Stimulated activated memory B cell treated with anti-CD40 and anti-IgM and Interleukin-4, amounts not matched to agents 10 μg/mL and 1 μg/mL and 100 μg/mL, for 72 hours (primary cell): ENCODE measurements at places on chromosomes 13 and 19.

- ATAC-seq = no peak
Measured at GRCh38 chr19:41449865-41450178, 6.9 kb downstream of the ERICH4 start.

DNA sequence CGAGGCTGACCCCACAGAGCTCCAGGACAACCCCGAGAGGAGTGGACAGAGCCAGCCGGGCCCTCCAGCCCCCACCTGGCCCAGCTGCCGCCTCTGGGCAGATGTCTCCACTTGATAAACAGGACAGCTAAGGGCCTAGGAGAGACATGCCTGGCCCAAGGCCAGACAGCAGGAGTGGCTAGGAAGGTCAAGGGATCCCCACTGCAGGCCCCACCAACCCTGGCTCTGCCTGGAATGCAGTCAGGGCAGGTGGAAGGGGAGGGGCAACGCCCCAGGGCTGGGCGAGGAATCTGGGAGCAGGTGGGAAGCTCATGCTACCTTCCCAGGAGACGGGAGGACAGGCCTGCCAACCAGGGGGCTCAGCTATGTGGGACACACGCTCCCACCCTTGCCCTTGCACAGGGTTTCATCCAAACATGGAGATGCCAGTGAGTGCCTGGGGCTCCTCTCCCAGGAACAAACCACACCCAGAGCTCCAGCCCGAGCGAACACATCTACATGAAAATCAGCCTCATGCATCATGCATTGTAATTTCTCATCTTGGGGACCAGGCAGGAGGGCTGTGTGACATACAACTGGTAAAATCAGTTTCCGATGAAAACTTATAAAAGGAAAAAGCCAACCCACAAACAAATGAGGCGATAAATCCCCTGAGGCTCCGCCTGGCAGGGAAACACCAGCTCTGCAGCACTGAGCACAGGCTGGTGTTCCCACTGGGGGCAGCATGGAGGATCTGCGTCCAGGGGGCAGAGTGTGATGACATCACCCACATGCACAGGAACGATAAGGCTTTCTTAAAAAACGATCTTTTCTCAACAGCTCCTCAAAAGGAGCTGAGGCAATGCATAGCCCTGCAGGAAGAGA lies 25.0 kb downstream of the SH3GL1 start:
- ATAC-seq = peak; percentile 84

DNA sequence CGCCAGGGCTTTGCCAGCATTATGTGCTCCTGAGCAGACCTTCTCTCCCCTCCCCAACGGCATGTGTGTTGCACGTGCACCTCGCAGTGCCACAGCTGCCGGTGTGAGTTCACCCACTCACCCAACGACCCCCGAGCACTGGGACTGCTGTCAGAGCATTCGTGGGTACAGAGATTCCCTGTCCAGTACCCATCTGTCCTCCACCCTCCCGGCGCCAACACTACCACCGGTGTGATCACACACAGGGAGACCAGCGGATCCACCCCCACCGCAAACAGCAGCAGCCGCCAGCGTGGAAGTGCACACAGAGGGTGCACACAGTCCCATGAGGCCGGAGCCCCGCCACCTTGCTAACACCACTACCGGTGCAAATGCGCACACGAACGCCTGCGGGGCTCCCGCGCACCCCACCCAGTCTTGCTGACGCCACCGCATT lies 15.9 kb downstream of the LILRA1 start:
- ATAC-seq = no peak

DNA sequence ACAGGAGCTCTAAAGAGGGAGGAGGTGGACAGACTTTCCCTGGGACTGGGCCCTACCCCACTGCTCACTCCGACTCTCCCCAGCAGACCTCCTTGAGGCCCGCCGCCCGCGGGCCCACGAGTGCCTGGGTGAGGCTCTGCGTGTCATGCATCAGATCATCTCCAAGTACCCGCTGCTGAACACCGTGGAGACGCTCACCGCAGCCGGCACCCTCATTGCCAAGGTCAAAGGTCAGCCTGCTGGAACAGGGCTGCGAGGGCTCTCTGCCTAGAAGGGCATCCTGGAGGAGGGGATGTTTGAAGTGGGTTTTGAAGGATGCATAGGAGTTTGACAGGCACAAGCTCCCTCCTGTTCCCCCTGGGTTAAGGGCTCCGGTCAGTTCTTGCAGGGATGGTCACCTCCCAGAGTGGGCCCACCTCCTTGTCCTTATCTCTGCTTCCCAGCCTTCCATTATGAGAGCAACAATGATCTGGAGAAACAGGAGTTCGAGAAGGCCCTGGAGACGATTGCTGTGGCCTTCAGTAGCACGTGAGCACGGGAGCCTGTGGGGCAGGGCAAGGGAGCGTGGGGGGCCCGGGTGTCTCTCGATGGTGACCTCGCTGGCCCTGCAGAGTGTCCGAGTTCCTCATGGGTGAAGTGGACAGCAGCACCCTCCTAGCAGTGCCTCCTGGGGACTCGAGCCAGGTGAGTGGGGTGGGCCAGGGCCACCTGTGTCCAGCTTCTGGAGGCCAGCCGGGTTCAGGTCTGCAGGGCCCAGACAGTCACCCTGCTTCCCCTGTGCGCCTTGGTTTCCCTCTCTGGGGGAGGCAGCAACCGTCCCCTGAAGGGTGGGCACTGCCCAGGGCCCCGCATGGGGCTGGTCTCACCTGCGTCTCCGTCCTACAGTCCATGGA lies 6.3 kb downstream of the ARHGAP45 start:
- no peak for ATAC-seq

DNA sequence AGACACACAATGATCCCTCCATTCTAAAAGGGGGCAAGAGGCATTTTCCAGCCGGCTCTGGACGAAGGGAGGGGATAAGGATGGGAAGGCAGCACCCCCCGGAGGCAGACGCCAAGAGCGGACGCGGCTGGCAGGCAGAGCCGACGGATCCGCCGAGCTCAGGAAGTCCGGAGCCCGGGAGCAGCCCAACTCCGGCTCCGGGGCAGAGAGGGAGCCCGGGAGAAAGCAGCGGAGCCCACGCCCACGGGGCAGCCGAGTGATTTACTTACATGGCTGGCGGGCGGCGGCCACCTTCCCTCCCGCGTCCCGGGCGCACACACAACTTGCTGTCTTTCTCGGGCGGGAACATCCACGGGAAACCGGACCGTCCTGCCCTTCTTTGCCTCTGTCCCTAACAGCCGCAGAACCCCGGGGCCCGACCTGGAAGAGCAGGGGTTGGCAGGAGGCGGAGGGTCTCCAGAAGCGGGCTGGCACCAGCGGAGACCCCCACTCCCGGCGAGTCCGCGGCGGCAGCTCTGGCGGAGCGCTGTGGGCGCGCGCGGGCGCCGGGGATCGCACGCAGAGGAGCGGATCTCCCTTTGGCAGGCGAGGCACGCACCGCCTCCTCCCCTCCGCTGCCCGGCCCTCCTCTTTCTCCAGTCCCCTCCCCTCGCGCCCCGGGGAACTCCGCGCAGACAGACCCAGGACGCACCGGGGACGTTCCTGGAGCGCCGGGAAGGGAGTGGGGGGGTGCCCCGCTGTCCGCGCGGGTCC lies at the start of gene LHFPL6:
LHFPL6 (minus strand) TSS at position 580 of the 753 bp plus-strand sequence.
- ATAC-seq = peak; percentile 90
